ENCODE measurements at places on chromosomes 6 and 20.

- DNase-seq, result no peak
Measured at GRCh38 chr6:153083869-153084268, 47.2 kb downstream of the RGS17 start.

DNA sequence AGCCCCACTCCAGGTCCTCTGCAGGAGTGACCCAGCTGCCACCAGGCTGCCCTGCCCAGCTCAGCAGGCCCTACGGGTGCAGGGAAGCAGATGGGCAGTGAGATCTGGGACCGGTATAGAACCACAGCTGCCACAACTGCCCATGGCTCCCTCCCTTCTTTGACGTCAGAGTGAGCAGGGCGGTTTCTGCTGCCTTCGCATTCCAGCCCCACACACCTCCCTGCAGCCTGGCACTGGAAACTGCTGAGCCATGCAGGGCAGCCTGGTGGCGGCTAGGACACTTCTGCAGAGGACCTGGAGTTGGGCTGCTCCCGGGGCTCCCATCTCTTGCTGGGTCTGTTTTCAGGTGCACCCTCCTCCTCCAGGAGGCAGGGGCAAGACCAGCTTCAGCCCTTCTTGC lies 101.6 kb upstream of the CD93 start:
- DNase-seq, result no peak

DNA sequence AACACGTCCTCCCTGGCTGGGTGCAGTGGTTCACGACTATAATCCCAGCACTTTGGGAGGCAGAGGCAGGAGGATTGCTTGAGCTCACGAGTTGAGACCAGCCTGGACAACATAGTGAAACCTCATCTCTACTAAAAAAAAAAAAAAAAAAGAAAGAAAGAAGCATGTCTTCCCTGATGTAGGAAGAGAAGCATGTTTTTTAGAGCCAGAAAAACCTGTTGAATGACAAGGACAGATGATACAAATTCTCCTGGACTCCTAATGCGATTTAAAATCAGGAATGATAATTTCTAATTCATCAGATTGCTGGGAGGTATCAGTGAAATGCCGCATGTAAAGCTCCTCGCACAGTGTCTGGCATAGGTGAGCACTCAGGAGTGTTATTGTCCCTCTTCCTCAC lies 23.7 kb upstream of the SEC63 start:
- no peak for DNase-seq

DNA sequence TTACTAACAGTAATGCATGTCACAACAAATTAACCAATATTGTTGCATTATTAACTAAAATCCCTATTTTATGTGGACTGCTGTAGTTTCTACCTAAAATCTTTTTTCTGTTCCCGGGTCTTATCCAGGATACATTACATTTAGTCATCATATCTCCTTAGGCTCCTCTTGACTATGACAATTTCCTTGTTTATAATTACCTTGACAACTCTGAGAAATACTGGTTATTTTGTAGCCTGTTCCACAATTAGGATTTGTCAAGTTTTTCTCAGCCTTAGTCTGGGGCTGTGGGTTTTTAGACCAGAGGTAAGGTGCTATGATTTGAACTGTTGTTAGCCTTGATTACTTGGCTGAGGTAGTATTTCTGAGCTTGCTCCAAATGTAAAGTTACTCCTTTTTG lies 3.7 kb downstream of the FBXO5 start:
- DNase-seq, result no peak

- DNase-seq, result no peak
Measured at GRCh38 chr20:53020376-53020775, 48.2 kb downstream of the TSHZ2 start.

GRCh38 chr20:45938727-45939438 lies 4.4 kb downstream of the PCIF1 start:
- no peak for DNase-seq

Measured in CD4-positive, alpha-beta T cell treated with Interferon gamma for 1 hour (primary cell).